GM03348 (cell line): ENCODE measurements at places on chromosomes 7 and 10.
A peak's percentile ranks its signal among the peaks of the same experiment; 100 is the strongest.

- no peak for DNase-seq
Measured at GRCh38 chr10:58672845-58673244, 160.2 kb downstream of the BICC1 start.

- DNase-seq: no peak
Measured at GRCh38 chr7:105257338-105257737, 131.4 kb downstream of the SRPK2 start.

DNA sequence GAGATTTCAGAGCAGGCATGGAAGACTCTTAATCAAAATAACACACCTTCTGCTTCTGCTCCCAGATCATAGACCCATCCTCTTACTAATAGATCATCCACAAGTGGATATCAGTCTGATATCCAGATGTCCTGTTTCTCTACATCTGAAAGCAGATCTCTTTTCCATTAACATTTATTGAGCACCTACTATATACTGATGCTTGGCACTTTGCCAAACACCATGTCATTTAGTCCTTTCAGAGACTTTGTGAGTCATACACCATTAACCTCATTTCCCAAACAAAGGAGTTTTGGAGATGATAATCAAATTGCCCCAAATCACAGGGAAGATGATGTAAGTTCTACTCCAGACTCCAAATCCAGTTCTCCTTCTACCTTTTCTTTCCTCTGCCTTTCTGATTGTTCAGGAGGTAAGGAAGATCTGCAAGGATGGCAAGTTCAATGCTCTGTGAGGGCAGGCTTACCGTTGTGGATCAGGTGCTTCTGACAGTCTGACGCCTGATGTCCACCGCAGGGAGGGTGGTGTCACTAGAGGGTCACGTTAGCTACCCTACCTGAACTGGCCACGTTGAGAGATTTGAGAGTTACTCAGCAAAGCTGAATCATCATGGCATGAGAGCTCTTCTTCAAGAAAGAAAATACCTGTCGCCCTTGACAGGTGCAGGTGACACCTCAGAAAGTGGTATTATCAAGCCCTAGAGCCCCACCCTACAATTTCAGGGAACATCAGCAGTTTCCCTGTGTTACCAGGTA is 269.6 kb upstream of the ZMIZ1 start:
- no peak for DNase-seq

DNA sequence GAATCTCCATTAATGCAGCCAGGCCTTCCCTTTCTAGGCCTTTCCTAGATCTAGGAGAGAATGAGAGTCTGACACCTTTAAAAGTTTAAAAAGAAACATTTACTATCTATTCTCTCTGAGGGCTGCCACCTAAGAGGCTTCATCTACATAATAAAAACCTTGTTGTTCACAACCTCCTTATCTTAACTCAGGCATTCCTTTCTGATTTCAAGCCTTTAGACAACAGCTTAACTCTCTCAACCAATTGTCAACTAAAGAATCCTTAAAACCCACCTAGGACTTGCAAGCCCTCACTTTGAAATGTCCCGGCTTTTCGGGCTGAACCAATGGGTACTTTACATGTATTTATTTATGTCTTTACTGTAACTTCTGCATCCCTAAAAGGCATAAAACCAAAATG is 64.3 kb upstream of the RET start:
- no peak for DNase-seq

GRCh38 chr7:135980665-135981180 is 3.6 kb upstream of the MTPN start:
- peak; percentile 30 for DNase-seq

GRCh38 chr10:132742837-132743194 is 43.1 kb downstream of the NKX6-2 start:
- DNase-seq: no peak

GRCh38 chr10:67662415-67662814 is 33.6 kb downstream of the CTNNA3 start:
- no peak for DNase-seq

DNA sequence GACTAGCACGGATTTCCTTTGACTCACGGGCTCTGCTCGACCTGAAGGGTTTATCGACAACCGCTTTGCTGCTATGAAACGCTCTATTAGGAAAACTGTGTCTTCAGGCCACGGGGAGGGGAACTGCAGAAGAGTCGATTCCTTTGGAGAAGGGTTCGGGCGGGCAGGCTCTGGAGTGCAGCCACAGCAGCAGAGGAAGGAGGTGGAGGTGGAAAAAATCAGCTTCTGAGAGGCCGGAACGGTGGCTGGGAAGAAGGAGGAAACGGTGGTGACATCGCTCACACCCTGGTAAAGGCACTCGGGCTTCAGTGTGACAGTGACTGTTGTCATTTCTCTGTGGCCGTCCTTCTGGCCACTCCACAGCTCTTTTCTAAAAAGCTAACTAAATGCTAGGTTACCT is 64.6 kb upstream of the MGMT start:
- DNase-seq: no peak

DNA sequence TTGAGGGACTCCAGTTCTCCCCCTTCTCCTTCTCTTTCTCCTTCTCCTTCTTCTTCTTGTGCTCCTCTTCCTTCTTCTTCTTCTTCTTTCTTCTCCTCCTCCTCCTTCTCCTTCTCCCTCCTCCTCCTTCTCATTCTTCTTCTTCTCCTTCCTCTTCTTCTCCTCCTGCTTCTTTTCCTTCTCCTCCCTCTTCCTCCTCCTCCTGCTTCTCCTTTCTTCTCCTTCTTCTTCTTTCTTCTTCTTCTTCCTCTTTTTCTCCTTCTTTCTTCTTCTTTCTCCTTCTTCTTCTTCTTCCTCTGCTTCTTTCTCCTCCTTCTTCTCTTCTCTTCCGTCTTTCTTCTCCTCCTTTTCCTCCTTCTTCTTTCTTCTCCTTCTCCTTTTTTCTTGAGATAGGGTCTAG is 25.6 kb upstream of the LIMK1 start:
- DNase-seq: no peak

GRCh38 chr10:51772387-51772786 is 73.0 kb upstream of the CSTF2T start:
- DNase-seq: no peak

DNA sequence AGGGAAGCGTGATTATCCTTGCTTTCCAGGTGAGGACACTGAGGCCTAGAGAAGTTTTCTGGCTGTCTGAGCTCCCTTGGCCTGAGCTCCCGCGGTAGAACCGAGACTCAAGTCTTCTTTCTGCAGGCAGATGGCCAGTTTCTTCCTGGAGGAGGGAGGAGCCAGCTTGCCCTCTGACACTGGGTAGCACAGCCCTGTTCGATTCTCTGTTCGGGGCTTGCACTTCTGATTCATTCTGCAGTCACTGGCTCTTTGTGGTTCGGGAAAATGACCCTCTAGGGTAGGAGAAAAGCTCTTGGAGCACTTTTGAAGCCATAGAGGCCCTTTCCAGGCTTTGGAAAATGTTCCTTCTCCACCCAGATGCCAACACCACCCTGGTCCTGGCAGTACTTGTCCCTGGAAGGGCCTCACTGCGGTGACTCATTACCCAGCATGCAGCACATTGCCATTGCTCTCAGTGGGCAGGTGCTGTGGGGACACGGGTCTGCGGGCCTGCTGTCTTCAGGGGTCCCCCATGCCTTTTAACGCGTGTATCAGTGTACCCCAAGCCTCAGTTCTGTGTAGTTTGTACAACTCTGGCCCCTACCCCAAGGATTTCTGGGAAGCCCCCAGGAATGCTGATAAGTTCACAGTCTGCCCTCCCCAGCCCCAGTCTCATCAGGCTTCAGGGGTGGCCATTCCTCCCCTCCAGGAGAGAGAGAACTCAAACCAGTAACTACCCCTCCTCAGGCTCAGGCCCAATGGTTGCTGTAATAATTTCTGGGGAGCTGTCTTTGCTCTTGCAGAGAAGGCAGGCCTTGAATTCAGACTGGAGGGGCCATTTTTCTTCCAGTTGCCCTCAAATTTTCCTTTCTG is 11.9 kb downstream of the CHST3 start:
- peak; percentile 76 for DNase-seq

DNA sequence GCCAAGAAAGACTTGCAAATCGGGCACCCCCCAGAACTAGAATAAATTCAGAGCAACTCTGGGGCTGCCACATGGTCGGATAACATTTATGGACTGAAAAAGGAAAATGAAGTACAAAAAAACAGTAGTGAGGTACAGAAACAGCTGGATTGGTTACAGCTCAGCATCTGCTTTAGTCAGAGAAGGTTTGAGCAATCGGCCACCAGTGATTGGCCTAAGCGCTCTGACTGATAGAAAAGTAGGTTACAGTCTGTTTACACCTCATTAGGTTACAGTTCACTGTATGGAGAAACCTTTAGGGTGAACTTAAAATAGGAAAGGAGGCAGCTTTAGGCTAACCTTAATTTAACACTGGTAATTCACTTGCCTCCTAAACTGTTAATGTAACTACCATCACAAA is 102.0 kb upstream of the DKK1 start:
- no peak for DNase-seq

GRCh38 chr7:136555933-136556332 is 312.5 kb upstream of the CHRM2 start:
- no peak for DNase-seq

DNA sequence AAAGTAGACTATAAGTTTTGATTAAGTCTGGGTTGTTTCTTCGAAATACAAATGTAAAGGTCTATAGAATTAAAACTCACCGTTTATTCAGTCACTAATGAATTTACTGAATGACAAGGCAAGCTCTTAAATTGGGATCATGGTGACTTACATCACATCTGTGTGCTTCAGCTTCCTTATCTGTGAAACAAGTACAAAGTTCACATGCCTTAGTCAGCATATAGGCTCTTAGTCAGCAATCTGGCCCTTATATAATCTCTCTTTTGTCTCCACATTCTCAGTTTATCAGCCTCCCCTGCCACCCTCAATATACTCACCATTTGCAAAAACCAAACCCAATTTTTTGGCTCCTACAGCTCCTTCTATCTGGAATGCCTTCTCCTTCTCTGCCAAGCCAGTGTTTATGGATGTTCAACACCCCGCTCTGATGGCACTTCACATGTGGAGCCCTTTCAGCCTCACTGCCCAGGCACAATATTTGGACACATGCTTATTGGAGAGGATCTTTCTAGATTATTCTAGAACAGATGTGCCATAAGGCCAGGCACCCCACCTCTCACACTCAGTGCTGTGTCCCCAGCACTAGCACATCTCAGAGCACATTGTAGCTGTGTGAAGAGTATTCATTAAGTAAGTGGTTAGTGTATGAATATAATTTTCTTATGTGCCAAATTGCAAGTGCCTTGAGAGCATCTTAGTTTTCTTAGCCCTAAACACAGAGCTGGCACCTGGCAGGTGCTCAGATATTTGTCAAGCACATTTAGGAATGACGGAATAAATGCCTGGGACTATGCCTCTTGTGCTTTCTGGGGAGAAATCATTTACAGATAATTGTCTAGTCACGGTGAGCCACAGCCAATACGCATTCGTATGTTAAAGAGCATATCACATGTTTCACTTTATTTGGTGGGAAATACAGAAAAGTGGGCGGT is 9.8 kb upstream of the LAMB1 start:
- DNase-seq: no peak

GRCh38 chr7:29327455-29327854 is 132.9 kb downstream of the CHN2 start:
- no peak for DNase-seq

GRCh38 chr10:121087129-121087528 is 236.0 kb downstream of the WDR11 start:
- DNase-seq: no peak

DNA sequence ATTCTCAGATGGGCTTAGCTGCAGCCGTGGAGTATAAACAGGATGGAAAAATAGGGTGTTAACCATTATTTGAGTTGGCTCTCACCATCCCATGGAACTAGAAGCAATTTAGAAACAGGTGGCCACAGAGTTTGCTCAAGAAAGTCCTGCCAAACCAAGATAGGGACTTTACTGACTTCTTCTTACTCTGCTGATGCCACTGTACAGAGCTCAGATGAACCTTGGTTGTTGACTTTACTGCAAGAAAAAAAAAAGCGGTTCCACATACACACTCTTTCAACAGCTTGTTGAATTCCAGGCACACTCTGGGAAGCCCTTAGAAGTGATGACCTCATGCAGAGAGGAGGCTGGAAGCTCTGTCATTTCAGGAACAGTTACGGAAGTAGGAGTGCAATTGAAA is 753.4 kb downstream of the NRG3 start:
- DNase-seq: no peak

DNA sequence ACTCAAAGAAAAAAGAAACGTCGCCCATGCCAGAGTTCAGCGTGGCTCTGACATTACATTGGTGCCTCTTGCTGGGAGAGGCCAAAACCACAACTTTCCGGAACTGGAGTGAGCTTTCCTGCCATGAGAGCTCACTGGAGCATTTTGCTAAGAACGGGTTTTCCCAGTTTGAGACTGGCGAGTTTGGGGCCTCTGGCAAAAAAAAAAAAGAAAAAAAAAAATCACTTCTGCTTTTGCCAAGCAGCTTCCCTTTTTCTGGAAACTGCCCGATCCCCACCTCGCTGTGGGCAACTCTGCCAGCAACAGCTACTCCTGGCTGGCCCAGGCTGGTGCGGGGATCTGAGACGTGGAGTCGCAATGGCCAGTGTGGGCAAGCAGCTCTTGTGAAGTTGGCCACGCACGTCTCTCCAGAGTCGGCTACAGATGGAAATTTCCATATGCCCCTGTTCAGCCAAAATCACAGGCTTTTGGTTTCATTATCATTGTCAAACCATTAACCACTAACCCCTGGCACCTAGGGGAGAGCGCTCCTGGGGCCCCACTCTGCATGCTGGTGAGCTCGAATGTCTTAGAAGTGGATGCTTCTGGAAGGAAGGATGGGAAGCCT is 25.7 kb downstream of the PRKAG2 start:
- DNase-seq: no peak

GRCh38 chr7:99311702-99312101 is 14.0 kb upstream of the ARPC1A start:
- no peak for DNase-seq

GRCh38 chr10:18571076-18571475 is 80.3 kb downstream of the NSUN6 start:
- no peak for DNase-seq

DNA sequence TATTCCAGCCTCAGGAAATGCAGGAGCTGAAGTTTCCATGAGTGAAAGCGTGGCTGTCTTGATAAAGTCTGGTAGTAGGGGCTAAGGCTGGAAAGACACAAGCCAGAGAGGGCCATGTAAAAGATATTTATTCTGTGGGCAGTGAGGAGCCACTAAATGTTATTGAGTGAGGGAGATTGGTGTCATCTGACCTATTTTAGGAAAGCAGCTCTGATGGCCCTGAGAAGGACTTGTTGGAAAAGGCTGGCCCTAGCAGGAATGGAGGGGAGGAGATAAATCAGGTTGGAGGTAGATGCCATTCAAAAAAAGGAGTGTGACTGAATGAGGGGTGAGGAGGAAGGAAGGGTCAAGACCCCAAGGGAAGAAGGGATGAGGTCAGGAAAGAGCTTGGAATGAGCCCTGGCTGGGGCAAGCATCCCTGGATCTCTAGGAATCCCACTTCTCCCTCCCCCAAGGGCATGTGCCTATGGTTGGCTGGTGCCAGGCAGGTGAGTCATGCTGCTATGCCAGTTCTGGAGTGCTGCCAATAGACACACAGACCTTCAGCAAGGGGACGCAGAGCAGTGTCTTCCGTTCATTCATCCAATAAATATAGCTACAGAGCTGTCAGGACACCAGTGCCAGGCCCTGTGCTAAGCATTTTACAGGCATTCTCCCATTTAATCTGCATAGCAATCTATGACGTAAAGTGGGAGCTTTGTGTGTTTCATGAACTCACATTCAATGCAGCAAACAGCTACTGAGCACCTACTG is 2.0 kb downstream of the ANKRD2 start:
- peak; percentile 74 for DNase-seq
